ENCODE measurements at places on chromosomes 2 and 18. TPM values are rescaled to one million over a fixed set of nuclear protein-coding genes. Genes with fewer than 3 reads are reported as not detected.

DNA sequence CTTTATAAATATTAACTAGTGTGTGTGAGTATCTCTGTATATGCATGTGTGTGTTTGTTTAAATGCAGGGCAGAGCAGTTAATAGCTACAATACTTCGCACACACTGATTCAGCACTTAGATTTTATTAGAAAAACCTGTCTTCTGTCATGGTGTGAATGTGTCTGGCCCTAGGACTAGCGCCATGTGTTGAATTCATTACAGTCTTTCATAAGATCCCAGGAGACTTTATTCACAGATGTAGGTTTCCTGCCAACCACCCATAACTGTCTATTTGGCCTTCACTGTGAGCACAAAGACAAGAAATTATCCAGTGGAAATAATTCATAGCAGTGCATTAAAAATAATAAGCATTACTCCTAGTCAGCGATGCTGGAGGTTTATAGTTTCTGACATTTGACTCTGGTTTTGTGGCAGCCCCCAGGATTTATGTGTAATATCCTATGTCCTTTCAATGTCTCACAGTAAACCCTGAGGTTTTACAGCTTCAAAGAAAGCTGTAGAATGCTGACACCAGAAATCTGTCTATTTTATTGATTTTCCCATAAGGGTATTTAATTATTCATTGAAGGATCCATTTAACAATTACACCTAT is 93.9 kb downstream of the ZNF804A start:
- peak; percentile 80 for DNase-seq

DNA sequence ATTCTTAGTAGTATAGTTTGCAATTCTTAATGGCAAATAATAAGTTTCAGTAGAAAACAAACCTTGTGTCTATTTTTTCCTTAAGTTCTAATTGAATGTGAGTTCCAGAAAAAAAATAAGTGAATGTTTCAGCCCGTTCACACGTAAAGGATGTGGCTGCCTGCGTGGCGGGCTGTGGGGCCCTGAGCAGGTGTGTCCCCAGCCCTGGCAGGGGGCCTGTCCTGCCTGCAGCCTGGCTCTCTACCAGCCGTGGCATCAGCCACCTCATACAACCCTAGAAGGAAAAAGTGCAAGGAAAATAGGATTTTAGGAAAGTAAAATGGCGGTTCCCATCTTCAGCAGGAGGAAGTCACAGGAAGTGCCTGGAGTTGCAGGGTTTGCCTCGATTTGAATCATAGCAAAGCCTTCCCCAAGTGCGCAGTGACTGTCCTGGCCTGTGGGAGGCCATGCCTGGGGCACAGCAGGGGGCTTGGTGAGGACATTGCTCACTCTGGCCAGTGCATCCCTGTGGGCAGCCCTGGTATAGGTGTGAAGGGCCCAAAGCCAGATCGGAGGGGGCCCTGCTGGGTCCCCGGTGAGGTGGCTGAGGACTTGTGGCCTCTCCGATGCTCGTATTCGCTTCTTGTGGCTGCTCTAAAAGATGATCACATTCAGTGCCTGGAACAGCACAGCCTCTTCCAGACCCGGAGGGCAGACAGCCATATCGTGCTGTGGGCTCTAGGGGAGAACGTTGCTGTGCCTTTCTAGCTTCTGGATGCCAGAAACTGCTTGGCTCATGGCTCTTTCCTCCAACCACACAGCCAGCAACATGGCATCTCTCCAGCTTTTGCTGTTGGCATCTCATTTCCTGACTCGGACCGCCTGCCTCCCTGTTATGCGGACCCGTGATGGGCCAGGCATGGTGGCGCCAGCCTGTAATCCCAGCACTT is 12.6 kb downstream of the DTYMK start:
- DNase-seq: no peak

The LYPD6B gene
- total RNA-seq: not detected

- peak; percentile 74 for DNase-seq
Measured at GRCh38 chr2:47288864-47289263, 114.1 kb upstream of the MSH2 start.

GRCh38 chr18:37184209-37184868 is 355.4 kb downstream of the KIAA1328 start:
- DNase-seq: no peak

DNA sequence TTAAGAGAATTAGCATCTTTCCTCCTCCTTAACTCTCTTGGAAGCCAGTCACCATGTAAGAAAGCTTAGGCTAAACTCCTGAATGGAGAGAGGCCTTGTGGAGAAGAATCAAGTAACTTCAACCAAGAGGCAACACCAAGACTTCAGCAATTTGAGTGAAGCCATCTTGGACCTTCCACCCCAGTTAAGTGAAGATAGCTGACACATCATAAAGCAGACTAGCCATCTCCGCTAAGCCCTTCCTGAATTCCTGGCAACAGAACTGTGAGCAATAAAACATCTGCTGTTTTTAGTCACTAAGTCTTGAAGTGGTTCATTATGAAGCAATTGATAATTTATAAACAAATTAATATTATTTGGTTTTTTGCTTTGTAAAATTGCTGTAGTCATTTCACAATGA is 1.5 kb upstream of the ZNF397 start:
- DNase-seq: no peak

GRCh38 chr2:130845505-130846085 is 8.9 kb downstream of the ARHGEF4 start:
- DNase-seq: no peak

DNA sequence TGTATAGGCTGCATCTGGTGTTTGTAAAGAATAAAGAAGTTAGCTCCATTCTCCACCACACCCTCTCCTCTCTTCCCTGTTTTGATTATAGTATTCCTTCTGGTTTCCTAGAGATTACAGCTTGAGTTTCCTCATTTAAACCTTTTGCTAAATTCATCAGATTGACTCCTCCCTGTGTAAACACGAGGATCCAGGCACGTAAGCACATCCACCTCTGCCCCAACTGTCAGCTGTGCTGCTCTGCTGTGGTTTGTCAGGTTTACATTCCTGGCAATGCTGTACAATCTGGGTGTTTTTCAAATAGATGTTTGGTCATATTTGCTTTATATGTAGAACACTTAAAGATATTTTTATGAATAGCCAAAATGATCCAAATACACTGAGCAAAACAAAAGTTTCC is 302.8 kb downstream of the PTGR3 start:
- no peak for DNase-seq

The NT5DC4 gene
- not detected for total RNA-seq

The PSME4 gene
- total RNA-seq: 43.9 TPM

The CAPN14 gene
- 0.16 TPM for total RNA-seq

The TRAF3IP1 gene
- 8.4 TPM for total RNA-seq

DNA sequence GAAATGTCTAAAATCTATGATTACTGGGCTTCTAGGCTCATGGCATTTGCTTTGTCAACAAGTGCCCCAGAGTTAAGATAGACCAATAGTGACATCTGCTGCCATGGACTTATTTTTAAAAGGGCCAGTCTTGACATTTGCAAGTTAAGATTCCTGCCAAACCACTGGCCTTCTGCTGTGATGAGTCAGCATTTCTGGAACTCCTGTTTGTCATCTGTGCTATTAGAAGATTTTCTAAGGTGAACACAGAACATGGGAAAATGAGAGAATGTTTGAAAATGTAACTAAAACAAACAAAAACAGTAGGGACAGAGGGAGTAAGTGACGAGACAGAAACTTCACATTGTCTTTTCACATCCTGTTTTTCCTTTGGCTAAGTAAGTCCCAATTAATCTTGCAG is 93.7 kb upstream of the WDR75 start:
- peak; percentile 97 for DNase-seq

GRCh38 chr2:195505701-195506100 is 151.3 kb upstream of the SLC39A10 start:
- DNase-seq: no peak

The CFAP65 gene
- total RNA-seq: not detected

- DNase-seq: peak; percentile 19
Measured at GRCh38 chr2:70391988-70392387, 90.1 kb upstream of the FAM136A start.
